ENCODE measurements at places on chromosomes 16 and 17.

DNA sequence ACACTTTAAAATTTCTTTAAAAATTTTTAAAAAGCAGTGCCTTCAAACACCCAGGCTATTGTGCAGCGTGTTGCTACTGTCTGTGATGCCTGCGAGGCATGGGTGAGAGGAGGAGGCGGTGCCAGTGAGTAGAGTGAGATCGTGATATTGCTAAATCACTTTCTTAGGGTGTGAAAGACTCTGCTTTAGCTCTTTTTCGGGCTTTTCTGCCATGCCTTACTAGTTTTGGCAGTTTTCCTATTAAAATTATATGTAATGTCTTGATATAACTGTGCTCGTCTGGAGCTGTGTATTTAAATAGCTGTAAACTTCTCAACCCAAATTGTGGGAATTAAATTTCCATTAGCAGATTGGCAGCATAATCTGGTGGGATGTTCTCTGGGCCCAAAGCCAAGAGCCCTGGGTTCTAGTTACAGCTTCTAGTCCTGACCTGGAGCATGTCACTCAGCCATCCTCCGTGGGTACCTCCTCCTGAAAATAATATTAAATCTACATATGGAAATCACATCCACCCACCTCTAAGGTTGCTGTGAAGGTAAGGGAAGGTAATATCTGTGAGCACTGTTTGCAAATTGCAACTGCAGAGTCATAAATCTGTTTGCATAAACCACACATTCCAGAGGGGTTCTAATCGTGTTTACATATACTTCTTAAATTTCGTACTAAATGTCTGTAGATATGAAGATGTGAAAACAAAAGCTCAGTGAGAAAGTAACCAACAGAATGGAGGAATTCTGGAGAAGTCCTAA, 264.3 kb upstream of the CACNG5 start:
- DNase-seq: no peak

- peak; percentile 89 for DNase-seq
Observed at GRCh38 chr17:35448214-35448898, at the start of gene SLFN13. Gene SLFN13, minus strand, starts transcription at chr17:35448766. Its CDS starts 3,086 bp downstream, at chr17:35445680.

DNA sequence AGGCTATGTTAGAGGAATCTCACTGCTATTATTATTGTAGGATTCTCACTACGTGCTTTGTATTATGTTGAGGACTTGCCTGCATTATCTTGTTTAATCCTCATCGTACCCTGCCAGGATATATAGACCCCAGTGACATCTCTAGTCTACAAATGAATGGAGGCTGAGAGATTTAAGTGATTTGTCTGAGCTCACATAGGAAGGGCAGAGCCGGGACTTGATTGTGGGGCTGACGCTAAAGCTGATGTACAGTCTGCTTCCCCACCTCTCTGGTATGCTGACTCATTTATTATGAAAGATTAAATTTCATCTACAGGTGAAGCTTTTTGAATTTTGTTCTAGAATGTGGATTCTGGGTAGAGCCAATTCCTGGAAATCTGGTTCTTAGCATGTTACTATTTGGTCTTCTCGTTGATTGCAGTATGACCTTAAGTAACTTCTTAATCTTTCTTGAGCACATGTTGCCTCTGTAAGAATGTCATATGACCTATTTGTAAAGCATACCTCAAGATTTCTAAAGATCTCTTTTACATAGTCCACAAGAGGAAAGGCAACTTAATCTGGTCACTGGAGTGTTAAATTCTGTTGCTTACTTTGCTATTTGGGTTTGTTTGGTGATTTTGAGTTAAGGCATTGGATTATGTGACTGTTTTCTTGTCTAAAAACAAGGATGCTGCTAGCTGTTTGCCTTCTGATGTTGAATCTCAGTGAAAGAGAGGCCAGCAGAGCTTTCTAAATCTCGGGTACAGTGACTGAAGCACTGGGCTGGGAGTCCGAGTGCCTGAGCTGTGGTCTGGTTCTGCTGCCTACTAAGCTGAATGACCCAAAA, 12.4 kb downstream of the METTL9 start:
- DNase-seq: no peak

DNA sequence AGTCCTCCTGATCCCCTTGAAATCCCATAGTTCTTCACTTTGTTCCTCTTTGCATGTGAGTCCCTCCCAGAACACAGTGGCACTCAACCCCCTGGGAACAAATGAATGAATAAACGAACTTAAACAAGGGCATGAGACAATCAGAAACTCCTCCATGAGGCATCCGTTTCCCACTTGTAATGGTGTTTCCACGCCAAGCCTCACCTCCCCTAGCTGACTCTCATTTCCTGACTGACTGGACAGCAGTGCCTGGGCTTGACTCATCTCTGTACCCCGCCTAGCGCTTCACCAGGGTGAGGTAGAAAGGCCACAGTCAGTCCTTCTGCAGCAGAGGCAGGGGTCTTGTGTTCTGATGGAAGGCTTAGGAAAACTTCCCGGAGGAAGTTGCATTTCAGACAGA, 14.2 kb downstream of the KIF1C start:
- DNase-seq: peak; percentile 72

DNA sequence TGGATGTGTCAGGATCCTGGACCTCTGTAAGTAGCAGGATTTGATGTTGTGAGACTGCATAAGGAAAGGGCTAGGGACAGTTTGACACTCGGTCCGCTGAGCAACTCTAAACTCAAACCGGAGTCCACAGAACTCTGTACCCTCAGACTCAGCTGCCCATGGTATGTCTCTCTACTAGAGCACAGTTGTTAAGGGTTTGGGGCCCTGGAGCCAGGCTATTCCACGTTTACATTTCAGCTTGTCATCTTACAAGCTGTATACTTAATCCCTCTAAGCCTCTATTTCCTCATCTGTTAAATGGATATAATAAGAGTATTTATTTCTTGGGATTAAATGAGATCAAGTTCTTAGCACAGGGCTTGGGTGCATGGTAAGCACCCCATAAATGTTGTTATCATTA, 27.9 kb downstream of the HOXB1 start:
- DNase-seq: no peak

DNA sequence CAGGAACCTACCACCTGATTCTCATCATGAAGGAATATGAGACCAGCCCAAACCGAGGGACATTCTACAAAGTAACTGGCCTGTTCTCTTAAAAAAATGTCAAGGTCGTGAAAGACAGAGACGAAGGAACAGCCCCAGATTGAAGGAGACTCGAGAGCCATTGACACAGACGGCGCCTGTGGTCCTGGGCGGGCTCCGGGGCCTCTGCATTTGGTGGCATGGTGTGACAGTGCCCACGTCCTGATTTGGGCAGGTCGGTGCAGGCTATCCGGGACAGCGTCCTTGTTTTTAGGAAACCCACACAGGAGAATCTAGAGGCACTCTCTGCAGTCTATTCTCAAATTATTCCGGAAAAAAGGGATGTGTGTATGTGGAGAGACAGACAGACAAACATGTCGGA, 64.1 kb downstream of the ADCY9 start:
- DNase-seq: no peak

DNA sequence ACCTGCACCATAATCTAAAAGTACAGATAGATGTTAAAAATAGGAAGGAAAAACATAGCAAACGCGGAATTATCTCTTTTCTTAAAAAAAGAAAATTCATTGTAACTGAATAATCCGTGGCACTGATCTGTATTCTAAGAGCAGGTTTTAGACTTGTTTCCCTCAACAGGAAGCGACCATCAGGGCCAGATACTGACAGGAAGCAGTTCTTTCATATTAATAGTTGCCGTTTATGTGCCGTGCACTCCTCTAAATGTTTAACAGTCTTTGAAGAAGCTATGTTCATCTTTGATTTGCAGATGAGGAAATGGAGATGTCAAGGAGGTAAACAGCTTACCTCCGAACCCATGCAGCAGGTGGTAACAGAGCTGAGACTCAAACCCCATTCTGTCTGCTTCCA, 23.6 kb downstream of the DYNLRB2 start:
- DNase-seq: no peak

- DNase-seq: no peak
Observed at GRCh38 chr17:65362826-65363225, 198.6 kb downstream of the AXIN2 start.

GRCh38 chr16:49583911-49584310, 210.3 kb downstream of the C16orf78 start:
- DNase-seq: no peak

DNA sequence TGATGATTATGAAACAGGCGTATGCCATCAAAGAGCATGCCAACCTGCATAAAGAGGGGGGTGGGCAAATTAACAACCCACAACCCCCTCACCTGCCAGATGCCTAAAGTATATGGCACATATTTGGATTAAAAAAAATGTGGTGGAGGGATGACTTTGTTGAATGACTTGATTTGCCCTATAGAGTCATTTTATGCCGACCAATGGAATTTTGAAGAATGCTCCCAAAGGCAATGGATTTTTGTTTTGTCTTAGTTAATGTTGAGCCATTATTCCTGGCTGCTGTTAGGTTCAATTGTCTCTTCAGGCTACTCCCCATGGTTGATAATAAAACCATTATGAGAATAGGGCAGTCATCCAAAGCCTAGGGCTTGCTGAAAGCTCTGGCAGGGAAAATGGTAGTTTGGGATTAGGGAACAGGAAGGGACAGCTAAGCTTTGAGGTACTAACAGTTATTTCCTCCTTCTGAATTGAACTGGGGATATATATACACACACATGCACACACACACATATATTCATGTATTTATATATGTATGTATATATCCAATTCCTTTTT, 5.8 kb upstream of the CHCT1 start:
- no peak for DNase-seq

- no peak for DNase-seq
Observed at GRCh38 chr16:21710938-21711337, 47.2 kb downstream of the OTOA start.

DNA sequence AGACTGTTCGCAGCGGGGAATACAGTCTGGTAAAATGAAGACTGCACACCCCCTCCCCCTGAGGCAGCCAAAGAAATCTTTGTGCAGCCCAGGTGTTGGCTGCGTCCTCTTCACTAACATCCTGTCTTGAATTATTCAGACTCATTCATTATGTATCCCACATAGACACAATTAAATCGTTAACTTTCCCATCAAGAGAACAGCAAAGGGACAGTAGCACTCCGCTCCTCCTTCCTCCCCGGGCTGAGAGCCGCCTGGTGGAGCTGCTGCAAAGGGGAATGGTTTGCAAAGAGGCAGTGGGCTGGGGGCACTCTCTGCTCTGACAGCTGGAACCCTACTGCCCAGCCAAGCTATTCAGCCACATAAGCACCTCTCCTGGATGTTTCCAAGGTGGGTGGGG, 290.0 kb upstream of the SOX9 start:
- DNase-seq: no peak

GRCh38 chr16:72673118-72673517, 374.8 kb downstream of the ZFHX3 start:
- no peak for DNase-seq

DNA sequence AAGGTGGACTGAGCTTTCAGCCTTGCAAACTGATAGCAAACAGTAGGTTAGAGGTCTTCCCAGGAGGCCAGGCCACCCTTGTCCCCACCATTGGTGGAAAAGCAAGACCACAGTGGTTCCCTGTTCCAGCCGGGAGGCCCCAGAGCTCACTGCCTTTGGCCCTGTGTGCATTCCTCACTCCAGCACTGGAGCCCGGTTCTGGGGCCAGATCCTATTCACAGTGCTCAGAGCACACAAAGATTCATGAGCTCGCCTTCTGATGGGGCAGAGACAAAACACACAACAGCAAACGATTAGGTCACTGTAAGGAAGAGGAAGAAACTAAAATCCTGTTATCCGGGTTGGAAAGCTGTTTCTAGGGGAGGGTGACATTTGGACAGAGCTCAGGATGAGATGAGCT, 5.6 kb upstream of the PGS1 start:
- DNase-seq: no peak

DNA sequence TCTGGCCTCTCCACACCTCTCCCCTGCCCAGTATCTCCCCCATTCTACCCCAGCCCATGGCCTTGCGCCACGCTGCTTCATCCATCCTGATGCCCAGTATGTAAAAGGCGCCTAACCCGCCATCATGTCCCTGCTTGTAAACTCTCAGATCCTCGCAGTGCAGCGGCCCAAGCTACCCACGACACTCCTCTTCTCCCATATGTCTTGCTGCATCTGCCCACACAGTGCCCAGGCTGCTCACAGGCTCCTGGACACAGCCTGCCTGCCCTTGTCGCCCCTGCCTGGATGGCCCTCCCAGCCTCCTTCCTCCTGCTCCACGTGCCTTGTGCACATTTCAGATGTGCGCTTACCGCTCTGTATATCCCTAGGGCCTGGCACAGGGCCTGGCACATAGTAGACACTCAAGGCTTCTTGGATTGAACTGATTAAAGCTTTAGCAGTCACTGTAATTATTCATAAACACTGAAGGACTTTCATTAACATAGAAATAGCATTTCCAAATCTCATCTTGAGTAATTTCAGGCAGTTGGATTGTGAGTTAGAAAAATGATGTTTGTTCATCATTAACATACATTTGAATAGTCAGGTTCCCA, 129.1 kb downstream of the CLEC16A start:
- DNase-seq: no peak

- DNase-seq: peak; percentile 61
Observed at GRCh38 chr17:79844869-79845600, 5.8 kb upstream of the CBX4 start.

DNA sequence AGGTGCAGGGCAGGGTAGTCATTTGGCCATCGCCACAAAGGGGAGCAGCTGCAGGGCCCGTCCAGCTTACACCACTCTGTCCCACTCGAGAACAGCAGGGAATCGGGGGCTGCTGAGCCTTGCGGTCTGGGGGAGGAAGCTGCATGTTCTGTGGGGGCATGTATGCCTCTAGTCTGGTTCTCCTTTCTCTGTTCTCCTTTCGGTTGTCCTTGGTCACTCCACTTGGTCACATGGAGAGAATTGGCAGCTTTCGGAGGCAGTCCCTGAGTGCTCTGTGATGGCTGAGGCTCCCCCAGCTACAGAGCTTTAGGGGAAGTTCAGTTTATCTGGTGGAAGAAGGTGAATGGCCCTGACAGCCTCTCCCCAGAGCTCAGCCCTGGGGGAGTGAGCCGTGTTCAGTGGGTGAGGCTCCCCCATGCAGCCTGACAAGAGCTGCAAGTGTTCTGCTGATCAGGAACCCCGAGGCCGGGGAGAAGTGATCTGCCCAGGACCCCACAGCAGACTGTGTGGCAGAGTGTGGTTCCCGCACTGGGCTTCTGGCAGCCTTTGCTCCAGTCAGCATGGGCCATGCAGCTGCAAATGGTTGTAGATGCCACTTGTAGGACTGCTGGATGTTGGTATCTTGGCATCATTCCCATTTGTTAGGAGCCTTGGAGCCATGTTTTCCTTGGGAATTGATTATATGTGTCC, 22.3 kb upstream of the SMPD3 start:
- no peak for DNase-seq

- no peak for DNase-seq
Observed at GRCh38 chr16:81746566-81746965, 32.5 kb upstream of the PLCG2 start.

Measured in MG63 (cell line).